Gastroesophageal sphincter (tissue), 4 donors: ENCODE measurements at places on chromosomes 3 and 15.

- ATAC-seq, result no peak
These were observed 24.7 kb downstream of the PTH1R start for GRCh38 chr3:46902188-46902631.

DNA sequence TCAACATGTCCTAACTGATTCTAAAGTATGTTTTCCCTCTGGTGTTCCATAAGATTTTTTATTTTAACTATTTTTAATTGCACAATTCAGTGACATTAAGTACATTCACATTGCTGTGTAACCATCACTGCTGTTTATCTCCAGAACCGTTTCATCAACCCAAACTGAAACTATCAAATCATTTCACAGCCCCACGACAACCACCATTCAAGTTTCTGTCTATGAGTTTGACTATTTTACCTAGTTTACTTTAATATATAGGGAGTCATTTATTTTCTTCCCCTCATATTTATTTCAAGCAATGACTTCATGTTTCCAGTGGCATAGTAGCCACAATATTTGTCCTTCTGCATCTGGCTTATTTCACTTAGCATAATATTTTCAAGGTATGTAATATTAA is 8.4 kb downstream of the RTP1 start:
- ATAC-seq, result no peak

DNA sequence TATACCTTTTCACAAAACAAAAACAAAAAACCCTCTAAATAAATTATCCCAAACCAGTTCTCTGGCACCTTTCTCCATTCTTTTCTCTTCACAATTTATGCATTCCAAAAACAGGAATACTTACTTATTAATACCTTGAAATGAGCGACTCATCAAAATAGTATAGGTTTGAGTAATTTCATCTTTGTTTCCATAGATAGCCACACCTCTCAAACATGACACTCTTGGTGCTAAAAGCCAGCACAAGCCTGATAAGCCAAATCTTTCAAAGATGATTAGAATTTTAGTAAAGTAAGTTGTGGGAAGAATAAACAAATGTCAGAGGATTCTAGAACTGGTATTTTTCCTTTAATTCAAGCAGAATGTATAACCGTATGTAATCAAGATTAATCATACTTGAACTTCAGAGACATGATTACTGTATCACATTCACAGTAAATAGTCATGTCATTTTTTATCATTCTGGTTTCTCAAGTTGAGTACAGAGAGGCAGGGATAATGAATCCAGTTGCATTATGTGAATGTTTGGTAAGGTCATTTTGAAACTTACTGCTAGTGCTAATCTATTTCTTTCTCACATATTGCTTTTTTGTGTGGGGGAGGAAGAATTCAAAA is 12.1 kb upstream of the WDR5B start:
- ATAC-seq, result no peak

DNA sequence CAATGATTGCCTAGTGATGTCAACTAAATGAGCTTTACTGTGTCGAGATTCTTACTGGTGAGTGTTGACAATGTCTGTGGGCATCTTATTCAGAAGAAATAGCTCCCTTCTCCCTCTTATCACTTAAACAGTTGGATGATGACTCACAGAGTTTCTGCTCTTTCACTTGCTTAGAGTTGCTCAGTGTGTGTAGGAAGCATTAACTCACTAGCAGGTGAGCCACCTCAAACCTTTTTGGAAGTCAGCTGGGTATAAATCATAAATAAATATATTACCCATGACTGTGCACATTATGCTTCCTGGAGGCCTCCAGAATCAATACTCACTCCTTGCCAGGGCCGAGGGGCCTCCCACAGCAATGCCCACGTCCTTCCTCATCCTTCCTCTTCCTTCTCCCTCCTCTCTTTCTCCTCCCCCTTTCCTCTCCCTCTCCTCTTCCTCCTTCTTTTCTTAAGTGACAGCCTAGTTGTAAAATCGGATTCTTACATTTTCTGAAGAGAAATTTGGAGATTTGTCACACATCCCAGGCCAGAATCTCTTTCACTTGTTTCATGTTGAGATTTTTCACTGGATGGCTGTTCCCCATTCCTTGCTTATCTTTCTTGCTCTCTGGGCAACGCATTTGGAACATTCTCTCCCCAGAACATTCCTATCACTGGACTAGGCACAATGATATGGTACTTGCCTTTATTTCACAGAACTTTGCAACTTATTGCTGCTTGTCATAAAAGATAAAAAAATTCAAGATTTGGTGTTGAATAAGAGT is 17.5 kb downstream of the SHC4 start:
- no peak for ATAC-seq

DNA sequence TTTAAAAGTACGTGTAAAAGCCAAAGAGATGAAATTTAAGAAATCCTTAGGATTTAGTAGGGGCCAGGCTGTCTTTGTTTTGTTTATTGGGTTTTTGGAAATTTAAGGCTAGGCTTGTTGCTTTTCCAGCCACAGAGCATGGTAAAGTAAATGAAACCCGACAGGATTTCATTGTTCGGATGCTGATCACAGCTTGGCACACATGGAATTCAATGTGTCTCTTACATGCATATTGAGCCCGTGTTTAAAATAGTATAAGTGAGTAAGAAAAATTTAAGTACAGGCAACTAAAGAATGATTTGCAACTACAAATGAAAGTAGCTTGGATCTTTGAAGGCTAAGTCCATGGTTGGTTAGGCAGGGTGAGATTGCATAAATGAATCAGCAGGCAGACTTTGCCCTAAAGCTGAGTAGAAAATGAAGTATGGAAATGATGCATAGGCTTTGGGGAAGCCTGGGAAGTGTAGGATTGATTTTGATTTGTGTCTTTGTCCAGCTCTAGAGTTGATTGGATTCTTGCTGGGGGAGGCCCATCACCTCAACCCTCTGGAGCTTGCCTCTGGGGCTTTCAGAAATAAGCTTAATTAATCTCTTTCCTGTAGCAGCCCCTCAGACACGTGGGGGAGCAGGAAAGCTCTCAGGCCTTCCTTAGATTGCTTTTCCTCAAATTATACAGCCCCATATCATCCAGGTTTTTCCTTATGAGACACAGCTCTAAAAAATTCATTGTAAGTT is 68.2 kb upstream of the ADAMTSL3 start:
- no peak for ATAC-seq

DNA sequence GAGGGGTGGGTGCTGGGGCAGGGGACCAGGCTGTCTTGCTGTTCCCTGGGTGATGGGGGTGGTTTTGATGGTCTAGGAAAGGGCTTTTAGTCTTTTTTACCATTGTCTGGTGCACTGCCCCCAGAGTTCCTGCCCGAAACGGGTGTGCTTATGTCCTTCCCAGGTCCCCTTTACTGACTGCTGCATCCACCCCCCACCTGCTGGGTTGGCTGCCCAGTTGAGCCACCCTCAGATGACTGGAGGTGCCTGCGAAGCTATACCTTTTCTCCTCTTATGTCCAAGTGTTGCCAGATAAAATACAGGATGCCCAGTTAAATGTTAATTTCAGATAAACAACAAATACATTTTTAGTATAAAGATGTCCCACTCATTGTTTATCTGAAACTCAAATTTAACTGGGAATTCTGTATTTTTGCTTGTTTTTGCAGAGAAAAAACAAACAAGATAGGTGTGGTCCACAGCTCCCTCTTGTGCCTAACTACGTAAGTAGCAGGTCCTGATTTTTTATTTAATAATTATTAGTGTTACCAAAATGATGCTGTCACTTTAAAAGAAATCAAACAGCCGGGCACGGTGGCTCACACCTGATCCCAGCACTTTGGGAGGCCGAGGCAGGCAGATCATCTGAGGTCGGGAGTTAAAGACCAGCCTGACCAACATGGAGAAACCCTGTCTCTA is 6.1 kb upstream of the RPP14 start:
- no peak for ATAC-seq

DNA sequence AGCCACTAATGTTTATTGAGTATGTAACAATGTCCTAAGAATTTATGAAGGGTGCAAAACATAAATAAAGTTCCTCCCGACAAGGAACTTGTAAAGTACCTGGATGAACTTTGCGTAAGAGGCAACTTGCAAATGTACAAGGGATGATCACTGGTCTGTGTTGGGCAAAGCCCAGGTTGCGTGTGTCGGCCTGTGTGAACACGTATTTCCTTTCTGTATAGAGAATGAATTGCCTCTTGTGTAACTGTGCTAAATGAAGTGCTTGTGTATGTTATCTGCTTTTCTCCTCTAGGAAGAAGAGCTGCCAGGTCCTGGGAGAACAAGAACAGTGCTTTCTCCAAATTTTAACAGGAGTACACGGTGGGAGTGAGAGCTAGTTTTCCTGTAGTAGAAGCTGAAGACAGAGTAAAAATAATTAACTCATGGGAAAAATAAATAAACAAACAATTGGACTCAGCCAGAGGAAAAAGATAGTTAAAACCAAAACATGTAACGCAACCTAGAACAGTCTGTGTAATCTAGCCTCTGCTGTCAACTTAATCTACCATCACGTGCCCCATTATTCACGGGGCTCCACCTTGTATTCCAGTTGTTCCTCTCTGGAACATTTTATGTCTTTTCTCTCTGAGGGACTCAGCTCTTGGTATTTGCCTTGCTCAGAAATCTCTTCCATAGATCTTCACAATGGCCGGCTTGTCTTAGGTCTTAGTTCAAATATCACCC is 83.7 kb upstream of the RASGRP1 start:
- no peak for ATAC-seq

DNA sequence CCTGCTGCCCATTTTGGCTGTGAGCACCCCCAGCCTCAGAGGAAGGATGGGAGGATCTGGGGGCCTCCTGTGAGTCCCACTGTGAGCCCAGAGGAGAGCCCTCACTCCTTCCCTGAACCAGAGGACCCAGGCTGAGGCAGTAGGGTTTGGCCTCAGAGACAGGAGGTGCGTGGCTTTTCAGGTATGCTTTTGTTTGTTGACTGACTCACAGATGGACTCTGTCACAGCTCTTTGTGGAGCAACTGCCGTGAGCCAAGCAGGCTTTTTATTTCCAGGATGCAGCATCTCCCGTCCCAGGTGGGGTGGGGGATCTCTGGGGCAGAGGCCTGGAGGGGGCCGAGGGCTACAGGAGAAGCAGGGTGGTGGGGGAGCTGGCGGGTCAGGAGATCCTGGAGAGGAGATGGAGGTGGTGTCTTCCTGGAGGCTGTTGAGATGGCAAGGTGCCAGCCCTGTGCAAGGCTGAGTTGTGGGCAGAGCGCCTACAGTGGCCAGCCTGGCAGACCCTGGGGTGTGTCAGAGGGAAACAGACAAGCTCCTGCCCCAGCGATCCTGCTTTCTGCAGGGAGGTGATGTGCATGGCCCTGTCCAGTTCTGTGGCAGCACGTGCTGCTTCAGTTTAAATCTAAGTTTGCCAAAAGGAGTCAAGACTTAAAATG is 24.0 kb downstream of the PLXNA1 start:
- no peak for ATAC-seq

DNA sequence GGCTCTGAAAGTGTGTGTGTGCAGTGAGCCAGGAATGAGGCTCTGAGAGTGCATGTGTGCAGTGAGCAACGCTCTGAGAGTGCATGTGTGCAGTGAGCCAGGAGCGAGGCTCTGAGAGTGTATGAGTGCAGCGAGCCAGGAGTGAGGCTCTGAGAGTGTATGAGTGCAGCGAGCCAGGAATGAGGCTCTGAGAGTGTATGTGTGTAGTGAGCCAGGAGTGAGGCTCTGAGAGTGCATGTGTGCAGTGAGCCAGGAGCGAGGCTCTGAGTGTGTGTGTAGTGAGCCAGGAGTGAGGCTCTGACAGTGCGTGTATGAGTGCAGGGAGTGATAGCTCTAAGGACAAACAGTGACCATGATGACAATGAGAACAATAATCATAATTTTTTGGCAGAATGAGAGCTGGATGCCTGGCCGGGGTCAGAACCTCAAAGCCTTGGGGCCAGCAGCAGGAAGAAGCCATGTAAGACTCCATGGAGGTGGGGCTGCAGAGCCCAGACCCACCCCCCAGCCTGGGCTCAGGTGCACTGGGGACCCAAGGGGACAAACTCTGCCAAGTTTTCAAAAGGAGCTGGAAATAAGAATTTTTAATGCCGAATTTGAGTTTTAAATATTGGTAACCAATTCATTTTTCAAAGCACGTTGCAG is 85.7 kb upstream of the PRR20G start:
- ATAC-seq, result no peak

DNA sequence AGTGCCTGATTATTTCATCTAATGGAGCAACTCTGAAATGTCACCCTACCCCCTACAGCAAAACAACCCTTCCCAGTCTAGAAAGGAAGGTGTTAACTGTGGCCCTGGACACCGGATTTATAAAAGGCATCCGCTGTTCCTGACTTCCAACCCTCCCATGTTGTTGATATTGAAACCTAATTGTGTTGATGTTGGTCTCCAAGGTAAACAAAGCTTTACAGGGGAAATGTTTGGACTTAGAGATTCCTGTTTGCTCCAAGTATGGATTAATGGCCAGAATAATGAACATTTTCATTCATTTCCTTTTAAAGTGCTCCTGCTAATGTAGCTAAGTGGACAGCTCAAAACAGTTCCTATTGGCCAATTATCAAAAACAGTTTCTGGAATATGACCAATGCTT is 19.4 kb upstream of the LMCD1 start:
- ATAC-seq, result no peak

GRCh38 chr3:71103430-71103921 is 480.1 kb downstream of the FOXP1 start:
- ATAC-seq, result no peak

DNA sequence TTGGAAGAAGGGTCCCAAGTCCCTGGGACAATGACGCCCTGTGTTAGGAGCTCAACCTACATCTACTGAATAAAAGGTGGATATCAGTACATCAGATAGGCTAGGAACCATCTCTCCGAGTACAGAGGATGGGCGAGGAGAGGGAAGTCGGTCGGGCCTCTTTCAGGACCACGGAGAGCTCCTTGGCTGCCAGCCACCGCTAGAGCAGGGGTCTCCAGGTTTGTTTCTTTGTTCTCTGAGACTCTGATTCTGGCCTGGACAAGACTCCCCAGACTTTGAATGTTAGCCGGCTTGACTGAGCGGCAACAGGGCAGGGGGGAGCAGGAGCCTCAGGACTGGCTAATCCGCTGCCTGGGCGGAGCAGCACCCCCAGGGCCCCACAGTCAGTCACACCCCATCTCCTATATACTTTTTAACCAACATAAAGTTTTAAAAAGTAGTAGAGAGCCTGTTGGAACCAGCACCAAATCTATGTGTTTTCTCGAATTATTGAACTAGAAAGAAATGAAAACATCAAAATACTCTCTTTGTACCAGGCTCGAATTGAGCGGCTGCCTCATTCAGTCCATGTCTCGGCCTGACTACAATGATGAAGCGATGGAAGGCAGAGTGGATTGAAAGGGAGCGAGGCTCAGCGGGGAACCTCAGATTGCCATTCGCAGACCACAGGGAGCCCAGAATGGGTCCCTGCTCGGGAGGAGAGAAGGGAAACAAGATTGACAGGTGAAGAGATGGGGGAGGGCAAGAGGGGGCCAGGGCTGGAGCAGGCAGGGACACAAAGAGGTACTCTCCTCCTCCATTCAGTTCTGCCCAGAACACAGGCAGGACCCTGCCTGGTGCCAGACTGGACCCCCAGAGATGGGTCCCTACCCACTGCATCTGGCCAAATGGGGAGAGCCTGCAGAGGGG is 131.6 kb downstream of the TPRA1 start:
- ATAC-seq, result no peak
